ENCODE measurements at places on chromosomes 1 and 21.

DNA sequence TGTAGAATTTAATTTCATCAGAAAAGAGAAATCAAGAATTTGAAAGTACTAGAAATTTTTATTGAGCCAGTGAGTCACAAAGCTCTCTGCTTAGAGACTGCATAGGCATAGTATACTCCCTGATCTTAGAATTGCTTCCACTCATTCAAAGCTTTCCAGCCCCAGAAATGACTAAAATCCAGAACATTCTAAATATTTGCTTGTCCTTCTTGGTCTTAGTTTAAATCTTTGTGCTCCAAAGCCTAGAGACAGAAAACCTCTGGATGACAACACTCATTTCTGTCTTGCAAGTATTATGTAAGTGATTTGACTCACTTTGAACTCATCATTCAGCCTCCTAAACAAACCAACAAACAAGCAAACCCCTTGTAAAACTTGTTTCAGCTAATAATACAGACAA is 74.2 kb downstream of the PTPRC start:
- DNase-seq, result no peak

DNA sequence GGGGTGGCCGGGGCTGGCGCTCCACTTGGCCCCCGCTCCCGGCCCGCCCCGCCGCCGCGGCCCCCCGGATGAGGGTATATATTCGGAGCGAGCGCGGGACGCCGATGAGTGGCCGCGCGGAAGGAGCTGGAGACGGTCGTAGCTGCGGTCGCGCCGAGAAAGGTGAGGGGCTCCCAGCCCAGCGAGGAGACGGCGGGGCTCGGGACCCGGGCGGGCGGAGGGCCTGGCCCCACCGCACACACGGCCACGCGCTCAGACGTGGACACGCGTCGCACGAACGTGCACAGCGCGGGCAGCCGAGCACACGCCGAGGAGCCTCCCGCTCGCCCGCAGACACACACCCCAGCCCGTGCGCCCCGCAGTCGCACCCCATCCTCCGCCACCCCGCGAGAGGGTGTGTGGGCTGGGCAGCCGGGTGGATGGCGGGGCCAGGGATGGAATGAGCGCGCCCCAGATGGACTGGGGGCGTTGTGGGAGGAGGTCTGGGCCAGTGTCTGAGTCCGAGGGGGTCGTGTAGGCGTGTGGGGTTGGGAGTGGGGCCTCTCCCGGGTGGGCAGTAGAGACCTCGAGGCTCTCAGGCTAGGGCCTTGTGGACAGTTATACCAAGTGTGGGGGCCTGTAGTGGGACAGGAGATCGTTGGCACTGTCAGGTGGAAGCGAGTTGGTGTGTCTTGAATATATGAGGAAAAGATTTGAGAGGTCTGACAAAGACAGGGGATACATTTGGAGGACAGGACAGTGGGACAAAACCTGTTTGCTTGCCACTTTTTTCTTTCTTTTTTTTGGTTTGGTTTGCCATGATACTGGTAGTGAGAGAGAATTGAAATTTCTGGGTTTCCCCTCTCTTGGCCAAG is at the start of gene UAP1:
Gene UAP1, plus strand, starts transcription at position 107 of the 854 bp plus-strand sequence. CDS start 4,347 bp downstream, outside the sequence.
- DNase-seq, result peak; percentile 6

GRCh38 chr1:223731133-223731770 is 18.9 kb downstream of the CAPN2 start:
- DNase-seq, result no peak

GRCh38 chr1:224749916-224750315 is 133.8 kb downstream of the CNIH3 start:
- no peak for DNase-seq

DNA sequence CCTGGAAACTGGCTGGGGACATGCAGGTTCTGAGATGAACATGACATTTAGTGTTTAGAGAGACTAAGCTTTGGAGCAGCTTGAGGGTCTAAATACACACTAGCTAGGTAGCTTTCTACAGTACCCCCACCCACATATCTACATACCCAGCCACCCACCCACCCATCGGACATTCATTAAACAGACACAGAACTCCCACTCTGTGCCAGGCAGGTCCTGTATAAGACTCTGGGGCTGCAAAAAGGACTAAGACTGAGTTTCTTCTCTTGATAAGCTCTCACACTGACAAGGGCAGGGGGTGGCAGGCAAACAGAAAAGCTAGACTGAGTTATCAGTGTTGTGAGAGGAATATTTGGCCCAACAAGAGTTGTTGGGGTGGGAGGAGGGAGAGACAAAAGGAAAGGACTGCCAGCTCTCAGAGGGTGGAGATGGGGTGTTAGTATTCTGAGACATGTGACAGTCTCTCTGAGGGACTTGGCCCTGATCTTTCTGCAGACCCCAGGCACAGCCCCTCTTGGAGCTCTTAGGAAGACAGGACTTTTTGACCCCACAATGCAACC is 6.8 kb downstream of the MAP7D1 start:
- no peak for DNase-seq

DNA sequence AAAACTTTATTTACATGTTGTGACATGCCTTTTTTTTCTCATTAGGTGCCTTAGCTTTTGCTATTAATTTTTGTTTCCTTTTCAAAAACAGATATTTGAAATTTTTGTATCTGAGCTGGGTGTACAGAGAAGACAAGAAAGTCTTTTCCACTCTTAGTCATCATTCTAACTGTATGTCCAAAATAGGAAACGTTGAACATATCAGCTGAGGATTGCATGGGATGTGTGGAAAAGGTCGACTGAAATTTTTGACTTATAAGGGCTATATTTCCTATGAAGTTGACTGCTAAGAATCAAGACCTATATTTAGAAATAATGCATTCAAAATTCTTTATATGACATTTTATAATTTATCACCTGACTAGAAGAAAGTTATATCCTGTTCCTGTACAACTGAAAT is 270.0 kb upstream of the ZRANB2 start:
- DNase-seq, result no peak

GRCh38 chr21:14991957-14992356 is 72.8 kb downstream of the NRIP1 start:
- no peak for DNase-seq

GRCh38 chr1:76125473-76126219 is 51.1 kb downstream of the ST6GALNAC3 start:
- DNase-seq, result no peak

DNA sequence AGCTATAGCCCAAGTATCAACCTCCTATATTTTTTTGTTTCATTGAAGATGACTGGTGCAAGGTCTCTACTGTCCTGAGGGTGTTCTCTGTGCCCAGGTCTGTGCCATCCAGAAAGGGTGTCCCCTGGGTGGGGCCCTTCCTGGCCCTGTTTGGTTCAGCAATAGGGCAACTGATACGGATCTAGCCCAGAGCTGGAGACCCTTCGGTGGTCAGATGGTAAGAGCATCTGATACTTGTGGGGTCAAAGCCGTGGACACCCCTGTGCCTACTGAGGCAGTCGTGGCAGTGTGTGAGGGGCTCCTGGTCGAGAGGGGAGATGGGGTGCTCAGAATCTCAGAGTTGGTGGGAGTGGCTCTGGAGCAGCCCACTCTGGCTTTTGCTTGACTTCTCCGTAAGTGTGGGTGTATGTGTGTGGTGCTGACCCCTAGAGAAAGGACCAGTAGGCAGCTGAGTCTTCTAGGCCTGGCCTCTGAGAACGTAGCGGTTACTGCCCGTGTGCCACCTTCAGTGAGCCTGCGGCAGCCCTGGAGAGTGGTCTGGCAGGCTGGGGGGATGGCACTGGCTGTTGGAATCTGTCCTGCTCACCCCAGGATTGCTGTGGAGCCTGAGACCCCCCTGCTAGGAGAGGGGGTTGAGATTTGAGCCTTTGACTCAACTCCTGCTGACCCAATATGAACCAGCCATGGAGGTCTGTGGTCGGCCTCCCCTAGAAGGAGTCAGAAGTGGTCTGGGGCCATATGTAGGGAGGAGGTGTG is 2.7 kb downstream of the AMPD2 start:
- no peak for DNase-seq

GRCh38 chr1:206735553-206736031 is 35.0 kb upstream of the IL19 start:
- DNase-seq, result no peak

- no peak for DNase-seq
Measured at GRCh38 chr21:35394049-35394448, 344.9 kb upstream of the RUNX1 start.

GRCh38 chr1:58041621-58042020 is 504.9 kb downstream of the OMA1 start:
- DNase-seq, result no peak

DNA sequence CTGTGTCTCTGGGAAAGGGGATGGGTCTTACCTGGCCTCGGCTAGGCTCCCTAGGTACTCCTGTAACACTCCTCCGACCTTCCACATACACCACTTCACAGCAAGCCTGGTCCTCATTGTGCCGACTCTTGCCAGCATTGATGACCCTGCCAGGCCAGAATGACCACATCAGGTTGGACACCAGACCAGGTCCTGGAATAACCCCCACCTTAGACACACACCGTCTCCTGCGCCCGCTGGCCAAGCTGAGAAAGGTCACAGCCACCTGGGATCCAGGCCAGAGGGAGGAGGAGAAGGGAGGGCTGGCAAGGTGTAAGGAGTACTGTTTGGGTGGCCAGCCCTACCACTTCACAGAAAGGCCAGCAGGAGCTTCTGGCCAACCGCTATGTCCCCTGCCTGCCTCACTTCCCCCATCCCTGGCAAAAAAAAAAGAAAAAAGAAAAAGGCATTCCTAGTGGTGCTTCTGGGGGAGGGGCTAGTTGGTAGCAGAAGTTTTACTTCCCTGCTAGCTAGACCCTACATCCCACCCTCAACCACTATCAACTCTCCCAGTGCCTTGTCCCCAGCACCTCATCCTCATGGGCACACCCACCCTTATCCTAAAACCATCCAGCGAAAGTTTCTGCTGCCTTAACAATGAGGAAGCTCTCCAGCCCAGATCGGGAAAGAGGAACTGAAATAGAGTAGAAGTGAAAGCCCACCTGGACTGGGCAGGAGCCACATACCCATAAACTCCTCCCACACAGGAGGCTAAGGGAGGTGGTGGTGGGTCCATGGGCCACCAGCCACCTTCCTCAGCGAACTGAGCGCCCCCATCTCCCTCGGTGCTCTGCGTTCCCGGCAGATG is 1.4 kb downstream of the PPM1J start:
- no peak for DNase-seq

DNA sequence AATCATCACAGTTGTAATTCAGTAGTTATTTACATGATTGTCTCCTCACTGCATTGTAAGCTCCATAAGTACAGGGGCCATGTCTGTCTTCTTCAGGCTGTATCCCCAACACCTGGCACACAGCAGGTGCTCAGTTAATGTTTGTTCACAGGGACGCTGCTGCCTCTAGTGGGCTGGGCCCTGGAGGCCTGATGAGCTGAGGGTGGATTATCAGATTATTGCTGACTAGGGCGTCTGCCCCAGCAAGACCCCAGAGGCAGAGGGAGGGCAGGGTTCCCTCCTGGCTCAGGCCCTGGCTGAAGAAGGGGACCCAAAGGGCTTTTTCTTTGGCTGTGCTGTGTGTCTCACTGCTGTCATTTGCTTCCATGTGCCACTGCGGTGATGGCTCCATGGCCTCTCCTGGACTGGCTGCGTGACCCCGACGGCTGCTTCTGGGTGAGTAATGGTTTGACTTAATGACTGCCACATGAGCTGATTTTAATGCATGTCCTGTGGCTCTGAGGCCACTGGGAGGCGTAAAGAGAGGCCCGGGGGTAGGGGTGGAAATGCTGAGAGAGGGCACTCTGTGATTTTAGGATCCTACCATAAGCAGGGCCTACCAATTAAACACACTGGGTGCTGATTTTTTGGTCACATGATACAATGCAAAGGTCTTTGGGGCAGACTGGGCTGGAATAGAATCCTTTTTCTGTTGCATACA is 20.8 kb upstream of the EPB41 start:
- no peak for DNase-seq

GRCh38 chr1:167476061-167476460 is 42.3 kb downstream of the CD247 start:
- no peak for DNase-seq

GRCh38 chr1:52599236-52599635 is 2.9 kb upstream of the GPX7 start:
- DNase-seq, result no peak

- DNase-seq, result no peak
Measured at GRCh38 chr1:53260631-53261247, 22.4 kb upstream of the MAGOH start.

- no peak for DNase-seq
Measured at GRCh38 chr1:223730479-223731132, 18.3 kb downstream of the CAPN2 start.

- no peak for DNase-seq
Measured at GRCh38 chr1:22817462-22817861, 106.8 kb downstream of the EPHB2 start.

GRCh38 chr1:36322041-36322785 is 1.2 kb downstream of the EVA1B start:
- no peak for DNase-seq

DNA sequence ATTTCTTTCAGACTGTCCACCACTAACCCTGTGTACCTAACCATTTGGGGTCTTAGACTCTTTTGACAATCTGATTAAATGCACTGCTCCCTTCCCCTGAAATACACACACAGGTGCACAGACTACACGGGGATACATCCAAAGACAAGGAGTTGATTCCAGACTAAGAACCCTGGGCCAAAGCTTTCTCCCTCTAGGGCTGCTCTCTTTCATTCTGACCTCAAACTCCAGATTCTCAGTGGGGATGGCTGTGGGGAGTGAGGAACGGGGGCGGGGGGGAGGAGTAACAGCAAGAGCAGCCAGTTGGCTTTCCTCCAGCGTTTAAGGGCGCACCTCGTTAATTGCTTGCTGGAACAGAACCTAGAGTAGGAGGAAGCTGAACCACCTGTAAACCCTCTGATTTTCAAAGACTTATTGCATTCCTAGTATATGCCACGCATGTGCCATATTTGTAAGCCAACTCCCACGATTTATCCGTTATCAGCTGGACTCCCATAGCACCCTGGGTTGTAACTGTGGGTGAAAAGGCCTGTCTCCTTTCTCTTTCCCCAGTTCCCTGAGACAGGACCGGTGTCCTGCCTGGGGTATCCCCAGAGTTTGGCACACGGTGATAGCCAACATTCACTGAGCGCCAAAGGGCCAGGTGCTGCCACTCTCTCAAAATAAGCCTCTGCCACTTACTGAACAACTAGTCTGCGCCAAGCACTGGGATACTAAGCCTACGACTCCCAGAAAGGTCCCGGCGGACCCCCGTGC is 920 bp downstream of the MTHFR start:
- no peak for DNase-seq

- no peak for DNase-seq
Measured at GRCh38 chr1:17653728-17654351, 101.3 kb upstream of the ACTL8 start.

GRCh38 chr21:40990366-40990765 is 143.4 kb upstream of the DSCAM start:
- no peak for DNase-seq

DNA sequence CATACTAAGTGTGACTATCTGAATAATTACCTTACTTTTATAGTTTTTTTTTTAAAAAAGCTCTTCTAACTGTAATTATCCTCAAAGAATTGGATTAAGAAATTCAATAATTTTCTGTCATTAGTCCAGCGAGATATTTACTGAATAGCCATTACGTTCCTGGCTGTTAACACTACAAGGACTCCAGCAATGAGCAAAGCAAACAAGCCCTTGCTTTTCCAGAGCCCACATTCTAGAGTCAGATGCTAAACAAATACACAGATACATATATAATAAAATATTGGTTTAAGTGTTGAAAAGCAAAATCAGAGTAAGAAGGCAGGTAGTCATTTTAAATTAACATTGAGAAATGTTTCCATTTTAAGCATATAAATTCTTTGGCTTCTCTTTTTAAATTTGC is 118.4 kb downstream of the ATF6 start:
- no peak for DNase-seq

GRCh38 chr1:114651893-114652292 is 18.0 kb downstream of the DENND2C start:
- DNase-seq, result no peak
